ENCODE measurements at places on chromosomes 11 and 22.

DNA sequence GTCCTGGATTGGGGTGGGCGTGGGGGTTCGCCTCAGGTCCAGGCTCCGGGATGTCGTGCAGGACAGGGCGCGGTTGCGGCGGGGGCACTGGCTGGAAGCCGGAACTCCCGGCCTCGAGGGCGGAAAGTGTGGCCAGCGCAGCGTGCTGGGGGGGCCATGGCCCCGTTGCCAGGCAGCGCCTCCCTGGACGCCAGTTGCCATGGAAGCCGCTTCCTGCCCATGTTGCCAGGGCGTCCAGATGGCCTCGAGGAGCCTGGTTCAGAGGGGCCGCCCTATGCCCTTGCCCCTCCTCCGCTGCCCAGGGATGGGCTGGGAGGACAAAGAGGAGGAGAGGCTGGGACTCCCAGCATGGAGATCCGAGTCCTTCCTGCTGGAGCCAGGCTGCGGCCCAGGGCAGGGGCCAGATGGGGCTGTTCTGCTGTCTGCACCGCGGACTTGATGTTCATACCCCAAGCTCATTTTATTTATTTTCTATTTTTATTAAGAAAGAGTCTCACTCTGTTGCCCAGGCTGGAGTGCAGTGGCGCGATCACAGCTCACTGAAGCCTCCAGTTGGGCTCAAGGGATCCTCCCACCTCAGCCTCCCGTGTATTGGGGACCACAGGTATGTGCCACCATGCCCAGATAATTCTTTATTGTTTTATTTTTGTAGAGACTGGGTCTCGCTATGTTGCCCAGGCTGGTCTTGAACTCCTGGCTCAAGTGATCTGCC, 4.6 kb upstream of the CCDC188 start:
- DNase-seq, result no peak

DNA sequence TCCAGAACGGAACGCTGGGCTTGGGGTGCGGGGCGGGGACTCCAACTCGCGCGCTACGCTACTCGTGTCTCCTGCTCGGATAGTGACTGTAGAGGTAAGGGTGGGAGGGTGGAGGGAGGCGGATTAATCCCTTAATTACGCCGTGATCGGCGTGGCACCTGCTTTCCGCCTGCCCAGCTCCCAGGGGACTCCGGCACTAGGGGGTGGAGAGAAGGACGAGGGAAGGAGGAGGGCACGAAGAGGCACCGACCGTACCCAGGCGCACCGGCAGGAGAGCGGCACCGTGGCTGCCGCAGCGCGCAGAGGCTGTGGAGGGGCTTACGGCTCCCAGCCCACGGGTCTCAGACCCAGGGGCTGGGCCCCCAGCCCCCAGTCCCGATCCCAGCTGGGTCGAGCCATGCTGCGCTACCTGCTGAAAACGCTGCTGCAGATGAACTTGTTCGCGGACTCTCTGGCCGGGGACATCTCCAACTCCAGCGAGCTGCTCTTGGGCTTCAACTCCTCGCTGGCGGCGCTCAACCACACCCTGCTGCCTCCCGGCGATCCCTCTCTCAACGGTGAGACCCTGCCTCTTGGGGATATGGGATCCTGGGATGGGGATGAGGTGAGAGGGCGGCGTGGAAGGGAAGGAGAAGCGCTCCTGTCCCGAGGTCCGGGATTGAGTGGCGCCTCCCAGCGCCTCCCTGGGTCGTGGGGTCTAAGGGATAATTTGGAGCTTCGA, at the start of gene ROBO3:
Gene ROBO3 (plus strand): TSS at position 252 of the 721 bp plus-strand sequence. CDS start 146 bp downstream, at position 398.
- DNase-seq, result no peak

- no peak for DNase-seq
These were observed 19.6 kb downstream of the ATM start for GRCh38 chr11:108242422-108242821.

- DNase-seq, result no peak
These were observed 31.3 kb downstream of the CTNND1 start for GRCh38 chr11:57792870-57793269.

- DNase-seq, result no peak
These were observed 99.4 kb upstream of the ZC3H12C start for GRCh38 chr11:109993786-109994185.

- no peak for DNase-seq
These were observed 4.9 kb upstream of the NRIP3 start for GRCh38 chr11:9008661-9009060.
